ENCODE measurements at places on chromosomes 3 and 15. TPM values are rescaled to one million over a fixed set of nuclear protein-coding genes. Genes with fewer than 3 reads are reported as not detected.

C3orf20 gene
- total RNA-seq, result not detected

TM2D3 gene
- 48.4 TPM for total RNA-seq

LINGO1 gene
- not detected for total RNA-seq

GOLGA8J gene
- total RNA-seq, result not detected

DNA sequence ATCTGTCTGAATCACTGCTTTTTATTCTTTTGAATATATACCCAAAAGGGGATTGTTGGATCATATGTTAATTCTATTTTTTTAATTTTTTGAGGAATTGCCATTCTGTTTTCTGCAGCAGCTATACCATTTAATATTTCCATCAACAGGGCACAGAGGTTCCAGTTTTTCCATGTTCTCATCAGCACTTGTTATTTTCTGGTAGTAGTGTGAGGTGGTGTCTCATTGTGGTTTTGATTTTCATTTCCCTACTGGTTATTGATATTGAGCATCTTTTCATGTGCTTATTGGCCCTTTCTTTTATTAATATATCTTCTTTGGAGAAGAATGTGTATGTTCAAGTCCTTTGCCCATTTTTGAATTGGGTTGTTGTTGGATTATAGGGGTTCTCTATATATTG lies 68.1 kb downstream of the PDE8A start:
- no peak for DNase-seq

DNA sequence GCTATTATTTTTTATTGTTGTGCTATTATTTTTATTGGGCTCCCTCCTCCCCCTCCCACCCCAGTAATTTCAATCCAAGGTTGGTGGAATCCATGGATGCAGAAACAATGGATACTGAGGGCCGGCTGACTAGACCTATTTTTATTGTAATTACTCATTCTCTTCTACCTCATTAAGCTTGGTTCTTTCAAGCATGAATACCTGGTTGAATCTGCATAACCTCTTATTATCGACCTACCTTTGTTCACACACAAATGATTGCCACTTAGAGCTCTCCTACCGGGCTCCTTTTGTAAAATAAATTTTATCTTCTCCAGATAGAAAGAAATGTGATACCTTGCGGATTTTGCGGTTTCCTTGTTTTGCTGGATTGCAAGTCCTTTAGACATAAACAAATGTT lies 31.6 kb downstream of the BTD start:
- DNase-seq, result no peak

Data from fibroblast of villous mesenchyme (primary cell).